ENCODE measurements at places on chromosomes 1 and 21.

DNA sequence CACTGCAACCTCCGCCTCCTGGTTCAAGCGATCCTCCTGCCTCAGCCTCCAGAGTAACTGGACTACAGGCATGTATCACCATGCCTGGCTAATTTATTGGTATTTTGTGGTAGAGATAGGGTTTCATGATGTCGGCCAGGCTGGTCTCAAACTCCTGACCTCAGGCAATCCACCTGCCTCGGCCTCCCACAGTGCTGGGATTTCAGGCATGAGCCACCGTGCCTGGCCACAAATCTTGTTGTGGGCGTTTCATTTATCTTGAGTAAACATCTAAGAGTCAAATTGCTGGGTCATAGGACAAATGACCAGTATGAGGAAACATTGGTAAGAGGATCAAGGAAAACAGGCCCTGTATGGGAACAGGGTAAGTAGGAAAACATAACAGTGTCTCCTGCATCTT lies 17.9 kb downstream of the TMEM200B start:
- no peak for DNase-seq

DNA sequence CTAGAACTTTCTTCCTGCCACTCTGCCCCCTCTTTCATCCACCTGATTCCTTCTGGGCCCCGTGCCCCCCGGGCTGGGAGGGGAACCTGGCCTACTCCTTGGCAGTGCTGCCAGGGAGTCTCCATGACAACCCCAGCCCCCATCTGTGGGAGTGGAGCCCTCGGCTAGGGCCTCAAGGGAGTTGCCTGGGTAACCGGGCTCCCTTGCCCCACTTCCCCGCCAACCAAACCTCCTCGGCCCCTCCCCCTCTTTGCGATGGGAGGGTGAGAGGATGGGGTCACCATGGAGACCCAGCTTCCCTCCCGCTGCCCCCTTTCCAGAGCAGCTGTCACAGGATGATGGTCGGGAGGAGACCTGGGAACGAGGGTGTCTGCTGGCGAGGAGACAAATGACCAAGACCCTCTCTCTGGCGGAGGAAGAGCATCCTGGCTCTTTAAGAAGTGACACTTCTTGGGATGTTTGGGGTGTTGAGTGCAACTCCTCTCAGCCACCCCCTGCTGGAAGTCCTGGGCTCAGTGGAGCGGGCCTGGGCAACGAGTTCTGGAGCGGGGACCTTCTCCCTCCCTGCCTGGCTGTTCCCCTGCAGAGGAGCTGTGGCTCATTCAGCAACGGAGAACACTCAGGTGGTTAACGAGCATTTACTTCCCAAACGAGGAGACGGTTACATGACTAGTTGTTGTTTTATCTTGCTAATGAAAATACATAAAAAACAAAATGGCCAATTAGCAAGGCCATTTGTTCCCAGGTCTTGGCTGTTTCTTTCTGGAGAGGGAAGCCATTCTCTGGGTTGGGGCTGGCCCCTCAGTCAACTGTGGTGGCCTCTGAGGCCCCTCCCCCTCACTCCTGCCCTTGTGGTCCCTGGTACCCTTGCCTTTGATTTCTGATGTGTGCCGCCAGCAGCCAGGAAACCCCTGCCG lies 82.8 kb downstream of the UBIAD1 start:
- DNase-seq = no peak

- DNase-seq = no peak
These were observed 33.4 kb downstream of the MNDA start for GRCh38 chr1:158864595-158864994.

DNA sequence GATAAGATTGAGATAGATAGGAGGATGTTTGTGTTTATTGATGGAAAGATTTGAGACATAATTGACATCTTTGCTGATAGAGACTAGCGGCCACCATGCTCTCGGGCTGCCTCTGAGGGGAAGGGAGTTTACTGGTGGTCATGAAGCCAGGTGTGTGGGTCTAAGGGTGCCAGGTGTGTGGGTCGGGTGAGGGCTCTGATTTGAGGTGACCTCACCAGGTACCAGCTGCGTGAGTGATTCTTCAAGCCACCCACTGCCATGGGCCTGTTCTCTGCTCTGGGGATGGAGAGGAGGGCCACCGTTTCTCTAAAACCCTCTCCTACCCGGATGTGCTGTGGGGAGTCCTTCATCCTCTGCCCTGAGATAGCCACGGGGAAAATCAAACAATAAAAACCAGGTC lies 3.2 kb downstream of the UBASH3A start:
- DNase-seq = no peak

DNA sequence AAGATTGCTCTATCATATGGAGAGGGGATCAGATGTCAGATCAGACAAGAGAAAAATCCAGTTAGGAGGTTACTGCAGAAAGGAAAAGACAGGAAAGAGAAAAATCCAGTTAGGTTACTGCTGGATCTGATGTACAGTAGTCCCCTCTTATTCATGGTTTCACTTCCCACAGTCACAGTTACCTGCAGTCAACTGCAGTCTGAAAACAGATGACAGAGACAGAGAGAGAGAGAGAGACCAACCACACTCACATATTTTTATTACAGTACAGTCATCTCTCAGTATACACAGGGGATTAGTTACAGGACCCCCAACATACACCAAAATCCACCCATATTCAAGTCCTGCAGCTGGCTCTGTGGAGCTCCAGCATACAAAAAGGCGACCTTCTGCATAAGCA lies 29.3 kb downstream of the NUP133 start:
- DNase-seq = no peak

DNA sequence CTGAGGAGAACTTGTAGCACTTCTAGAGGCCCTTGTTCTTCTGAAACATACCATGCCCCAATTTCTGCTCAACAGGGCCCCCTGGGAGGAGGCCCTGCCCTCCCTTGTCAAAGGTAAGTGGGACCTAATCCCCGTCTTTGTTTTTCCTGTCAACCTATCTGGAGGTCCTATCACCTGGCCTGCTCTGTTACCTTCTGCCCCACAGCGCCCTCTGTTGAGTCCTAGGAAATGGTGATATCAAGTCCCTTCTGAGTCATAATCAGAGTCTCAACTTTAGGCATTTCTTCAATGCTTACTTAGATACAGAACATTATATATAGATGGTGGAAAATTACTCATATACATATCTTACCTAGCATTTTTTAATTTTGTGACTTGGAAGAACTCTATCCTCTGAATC lies 28.2 kb upstream of the FCRL4 start:
- DNase-seq = no peak

DNA sequence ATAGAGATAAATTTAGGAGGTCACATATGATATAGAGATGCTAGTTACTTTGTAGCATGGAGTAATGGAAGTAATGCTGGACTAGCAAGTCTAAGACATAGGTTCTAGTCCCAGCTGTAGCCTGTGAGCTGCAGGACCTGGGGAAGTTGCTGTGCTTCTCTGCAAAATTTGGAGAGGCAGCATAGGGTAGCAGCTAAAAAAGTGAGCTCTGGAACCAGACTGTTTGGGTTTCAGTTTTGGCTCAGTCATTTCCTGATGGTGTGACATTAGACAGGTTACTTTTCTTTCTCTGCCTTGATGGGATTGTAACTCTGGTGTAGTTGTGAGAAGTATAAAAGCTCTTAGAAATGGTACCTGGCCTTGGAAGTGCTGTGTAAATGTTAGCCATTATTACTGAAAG lies 3.3 kb downstream of the METTL13 start:
- DNase-seq = no peak

- DNase-seq = no peak
These were observed at the start of gene TNFRSF9 for GRCh38 chr1:7940745-7941436. TNFRSF9 (minus strand) TSS chr1:7940839; CDS start chr1:7939994, 845 bp downstream.

DNA sequence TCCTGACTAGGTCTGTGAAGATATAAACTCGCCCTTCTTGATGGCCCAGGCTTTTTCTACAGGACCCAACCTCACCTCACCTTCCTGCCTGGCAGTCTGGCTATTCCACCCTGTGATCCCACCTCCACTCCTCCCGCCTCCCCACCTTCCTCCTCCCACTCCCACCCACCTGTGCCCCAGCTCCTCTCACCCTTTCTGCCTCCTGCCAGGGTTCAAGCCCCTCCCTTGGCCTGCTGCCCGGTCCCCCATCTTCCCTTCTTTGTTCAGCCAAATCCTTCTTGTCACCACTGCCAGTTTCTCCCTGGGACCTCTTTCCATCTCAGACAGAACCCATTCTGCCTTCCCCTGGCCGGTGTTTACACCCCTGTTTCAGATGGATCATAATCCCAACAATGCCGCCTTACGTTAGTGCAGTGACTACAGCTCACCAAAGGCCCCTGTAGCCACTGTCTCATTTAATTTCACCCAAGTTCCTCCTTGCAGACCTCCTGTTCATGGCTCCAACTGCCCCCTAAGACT lies 127.5 kb upstream of the EDN2 start:
- DNase-seq = no peak

Data from activated naive CD4-positive, alpha-beta T cell (primary cell).